NCI-H1694 treated with DMSO at 0.1 percent for 48 hours (cell line): ENCODE measurements at places on chromosomes 1 and 21.

DNA sequence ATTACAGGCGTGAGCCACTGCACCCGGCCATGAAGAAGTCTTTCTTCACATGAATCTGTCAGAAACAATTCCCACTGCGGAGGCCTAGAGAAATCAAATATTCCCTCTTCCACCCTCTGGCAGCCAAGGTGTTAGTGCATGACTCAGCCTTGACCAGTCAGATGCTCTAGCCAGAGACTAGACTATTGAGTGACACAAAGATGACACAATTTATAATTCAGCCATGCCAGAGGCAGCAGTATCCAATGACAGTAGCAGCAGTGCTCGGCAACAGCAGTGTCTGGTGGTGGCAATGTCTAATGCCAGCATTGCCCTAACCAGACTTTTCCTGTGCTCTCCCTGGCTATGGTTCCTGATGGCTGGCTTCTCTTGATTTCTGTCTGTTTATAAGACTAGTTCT, 8.7 kb downstream of the CTXND2 start:
- no peak for DNase-seq

- DNase-seq = no peak
These were observed 4.5 kb upstream of the IFI16 start for GRCh38 chr1:159005161-159005560.

DNA sequence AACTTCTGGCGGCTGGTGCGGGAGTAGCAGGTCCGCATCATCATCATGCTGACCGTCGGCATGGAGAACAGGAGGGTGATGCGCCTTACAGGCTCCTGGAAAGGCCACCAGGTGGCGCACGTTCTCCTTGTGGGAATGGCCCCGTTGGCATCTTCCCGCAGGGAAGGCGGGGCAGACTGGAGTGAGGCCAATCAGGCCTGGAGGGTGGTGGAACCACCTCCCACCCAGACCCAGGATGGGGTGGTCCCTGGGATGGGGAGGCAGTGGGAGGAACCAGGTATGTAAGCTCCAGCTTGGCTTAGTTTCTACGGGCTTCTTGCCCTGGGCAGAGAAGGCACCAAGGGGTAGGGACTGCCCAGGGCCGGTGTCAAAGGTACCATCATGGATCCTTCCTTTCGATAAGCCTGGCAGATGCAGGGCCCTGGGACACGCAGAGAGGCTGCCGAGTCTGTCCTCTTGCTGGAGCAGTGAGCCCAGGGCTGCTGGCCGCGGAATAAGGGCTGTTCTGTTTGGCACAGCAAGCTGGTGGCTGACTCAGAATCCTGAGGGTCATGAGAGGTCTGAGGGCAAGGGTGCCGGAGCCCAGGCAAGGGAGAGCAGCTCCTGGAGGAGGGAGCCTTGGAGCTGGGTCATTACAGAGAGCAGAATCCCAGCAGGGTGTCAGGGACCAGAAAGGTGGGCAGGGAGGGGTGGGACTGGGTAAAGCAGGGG, 8.7 kb upstream of the LGR6 start:
- peak; percentile 92 for DNase-seq

DNA sequence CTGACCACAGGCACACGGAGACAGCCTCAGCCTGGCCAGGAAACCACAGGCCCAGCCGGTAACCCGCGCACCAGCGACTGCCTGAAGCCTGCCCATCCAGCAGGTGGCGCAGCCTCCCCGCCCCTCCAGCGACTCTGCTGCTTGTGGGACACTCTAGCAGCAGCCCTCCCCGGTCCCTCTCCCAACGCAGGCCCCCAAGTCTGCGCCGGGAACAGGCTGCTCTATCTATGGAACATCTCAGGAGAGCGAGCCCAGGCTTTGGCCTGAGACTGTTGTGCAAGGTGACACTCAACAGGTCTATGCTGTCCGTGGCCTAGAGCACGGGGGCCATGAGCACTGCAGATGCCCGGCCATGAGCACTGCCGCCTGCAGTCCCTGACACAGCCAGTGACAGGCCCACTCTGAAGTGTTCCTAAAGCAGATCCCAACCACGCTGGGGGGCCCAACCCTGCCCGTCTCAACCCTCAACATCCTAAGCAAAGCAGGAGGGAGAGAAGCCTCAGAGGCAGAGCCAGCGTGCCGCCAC, 28.4 kb downstream of the WDR4 start:
- DNase-seq = no peak

DNA sequence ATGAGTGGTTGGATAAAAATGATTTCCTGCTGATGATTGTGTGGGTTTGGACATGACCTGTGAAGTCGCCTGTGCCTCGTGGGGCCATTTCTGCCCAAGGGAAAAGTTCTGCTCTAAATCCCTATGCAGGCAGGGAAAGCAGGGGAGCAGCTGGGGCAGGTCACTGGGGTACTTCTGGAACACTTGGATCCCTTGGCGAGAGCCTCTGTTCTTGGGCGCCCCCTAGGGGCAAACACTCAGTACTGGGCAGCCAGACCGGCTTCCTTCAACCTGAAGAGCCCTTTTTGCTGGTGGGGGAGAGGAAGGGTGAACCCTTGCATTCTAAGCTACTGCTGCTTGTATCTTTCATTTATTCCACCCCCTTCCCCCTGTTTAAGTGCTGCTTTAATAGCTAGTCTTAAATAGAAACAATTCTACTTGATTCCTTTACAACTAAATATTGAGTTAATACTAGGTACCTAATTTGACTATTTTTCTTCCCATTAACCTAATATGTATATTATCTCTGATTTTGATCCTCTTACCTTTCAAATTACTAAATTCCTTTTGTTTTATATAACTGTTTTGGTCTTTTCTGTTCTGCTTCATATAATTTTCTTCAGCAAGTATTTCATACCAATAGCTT, 5.1 kb upstream of the CLEC20A start:
- DNase-seq = peak; percentile 41

DNA sequence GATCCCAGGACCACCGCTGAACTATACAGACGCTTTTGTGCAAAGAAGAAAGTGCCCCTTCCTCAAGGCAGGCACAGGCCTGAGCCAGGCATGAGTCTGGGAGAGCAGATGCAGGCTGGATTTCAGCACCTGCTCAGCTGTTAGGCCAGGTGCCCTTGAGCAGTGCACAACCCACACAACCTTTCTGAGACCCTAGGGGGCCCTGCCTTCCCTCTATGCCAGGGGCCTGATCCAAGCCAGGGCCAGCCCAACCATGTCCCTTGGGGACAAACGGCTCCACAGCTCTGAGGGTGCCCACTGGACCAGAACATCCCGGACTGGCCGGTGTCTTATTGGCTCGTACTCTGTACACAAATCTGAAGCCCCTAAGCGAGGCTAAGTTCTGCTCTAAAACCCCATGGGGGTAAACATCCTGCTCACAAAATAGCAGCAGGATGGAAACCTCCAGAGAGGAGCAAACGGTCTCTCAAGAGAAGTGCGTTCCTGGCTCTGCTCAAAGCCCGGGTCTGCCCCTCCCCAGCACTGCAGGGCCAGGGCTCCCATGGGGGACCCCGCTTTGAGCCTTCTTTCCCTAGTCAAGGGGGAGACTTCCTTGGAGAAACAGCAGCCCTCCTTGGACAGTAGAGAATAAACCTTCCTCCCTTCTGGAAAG, 275.1 kb downstream of the NPHP4 start:
- no peak for DNase-seq
